ENCODE measurements at places on chromosomes 2 and 18. TPM values are rescaled to one million over a fixed set of nuclear protein-coding genes. Genes with fewer than 3 reads are reported as not detected.

The SOX11 gene
- total RNA-seq, result not detected

The TMEM237 gene
- total RNA-seq, result 22.5 TPM

The RAB17 gene
- total RNA-seq, result 0.36 TPM

The COX7A2L gene
- total RNA-seq, result 147 TPM

The OSR1 gene
- 6.3 TPM for total RNA-seq

The MSGN1 gene
- total RNA-seq, result not detected

The ANKRD30B gene
- not detected for total RNA-seq

The GALNT14 gene
- 41.6 TPM for total RNA-seq

The DPP10 gene
- total RNA-seq, result not detected

The KRTCAP3 gene
- 0.39 TPM for total RNA-seq

The NETO1 gene
- total RNA-seq, result not detected

The CAPN13 gene
- not detected for total RNA-seq

The CPLX4 gene
- total RNA-seq, result not detected

The TMEM247 gene
- total RNA-seq, result not detected

The LOXHD1 gene
- not detected for total RNA-seq

The OTOS gene
- not detected for total RNA-seq

The HJURP gene
- 64.5 TPM for total RNA-seq

The ITPRIPL1 gene
- not detected for total RNA-seq

The MYOM1 gene
- 0.19 TPM for total RNA-seq

The KLHL41 gene
- 0.17 TPM for total RNA-seq

The DLX1 gene
- total RNA-seq, result 2.4 TPM

The LYPD6B gene
- not detected for total RNA-seq

The OTOF gene
- total RNA-seq, result 0.11 TPM

The ATG9A gene
- 45.4 TPM for total RNA-seq

The NAT8 gene
- not detected for total RNA-seq

The TUBA3E gene
- total RNA-seq, result 0.62 TPM

The CABYR gene
- total RNA-seq, result 13.5 TPM

The CELF4 gene
- not detected for total RNA-seq

The POMC gene
- total RNA-seq, result not detected

The MEP1B gene
- total RNA-seq, result 0.05 TPM

The EMILIN2 gene
- total RNA-seq, result 12.7 TPM

The CFAP221 gene
- total RNA-seq, result not detected

The AMMECR1L gene
- 14.8 TPM for total RNA-seq

Measured in A549 treated with GW870086 at 1 μM for 4 hours (cell line).